Suppressor macrophage treated with lipopolysaccharide for 4 hours (primary cell): ENCODE measurements at places on chromosomes 2 and 18.

DNA sequence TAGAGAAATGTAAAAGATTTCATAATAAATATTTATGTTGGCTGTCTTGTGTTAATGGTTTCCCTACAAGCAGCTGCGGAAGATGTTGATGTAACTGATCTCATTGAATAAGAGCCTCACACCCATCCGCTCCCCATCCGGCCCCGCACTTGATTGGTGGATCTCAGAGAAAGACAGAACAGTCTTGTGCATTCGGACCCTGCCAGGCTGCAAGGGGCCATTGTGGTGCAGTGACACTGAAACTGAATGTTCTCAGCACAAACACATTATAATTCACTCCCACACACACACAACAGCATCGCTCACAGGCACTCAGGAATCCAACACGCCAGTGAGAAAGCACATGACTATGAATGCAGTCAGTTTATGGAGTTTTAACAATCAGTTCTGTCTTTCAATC, 47.8 kb downstream of the PRELID3A start:
- no peak for DNase-seq

- no peak for DNase-seq
These were observed 1392.9 kb upstream of the ACVR2A start for GRCh38 chr2:146451972-146452371.

DNA sequence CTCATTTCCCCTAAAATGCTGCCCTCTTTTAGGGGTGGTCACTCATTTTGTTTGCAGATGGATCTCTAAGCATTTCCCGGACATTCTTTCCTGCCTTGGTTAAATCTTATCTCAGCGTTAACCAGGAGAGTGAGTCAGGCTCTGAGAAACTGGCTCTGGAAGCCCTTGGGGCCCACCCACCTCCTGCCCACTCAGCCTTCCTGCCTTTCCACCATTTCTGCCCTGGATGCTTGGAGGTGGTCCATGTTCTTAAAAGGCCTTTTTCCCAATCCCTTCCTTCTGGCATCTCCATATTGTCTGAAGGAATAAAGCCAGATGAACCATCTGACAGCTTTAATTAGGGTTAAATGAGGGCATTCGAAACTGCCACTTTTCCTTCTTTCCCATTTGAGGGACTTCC, 9.5 kb downstream of the HK2 start:
- DNase-seq: no peak

- no peak for DNase-seq
These were observed 115.0 kb upstream of the CDCA7 start for GRCh38 chr2:173239644-173240043.

DNA sequence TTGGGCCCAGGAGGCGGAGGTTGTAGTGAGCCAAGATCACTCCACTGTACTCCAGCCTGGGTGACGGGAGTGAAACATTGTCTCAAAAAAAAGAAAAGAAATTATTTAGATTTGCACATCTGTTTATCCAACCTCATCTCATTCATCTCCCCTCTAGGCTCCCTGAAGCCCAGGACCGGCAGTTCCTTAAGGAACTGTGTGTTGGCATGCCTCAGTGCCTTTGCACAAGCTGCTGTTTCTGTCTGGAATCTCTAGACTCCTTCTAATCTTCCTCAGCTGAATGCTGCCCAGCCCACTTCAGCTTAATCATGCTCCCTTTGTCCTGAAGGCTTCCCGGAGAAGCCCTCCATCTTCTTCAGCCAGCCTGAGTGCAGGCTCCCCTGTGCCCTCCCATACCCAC, 10.9 kb upstream of the RFX8 start:
- DNase-seq: no peak
